Adrenal gland (tissue), 19 donors: ENCODE measurements at places on chromosomes 1 and 21. TPM values are rescaled to one million over a fixed set of nuclear protein-coding genes. Genes with fewer than 3 reads are reported as not detected.
A peak's percentile ranks its signal among the peaks of the same experiment; 100 is the strongest.

- no peak for DNase-seq
Measured at GRCh38 chr1:113211467-113211866, 138.5 kb downstream of the LRIG2 start.

GRCh38 chr1:55480029-55480795 is 265.0 kb upstream of the USP24 start:
- no peak for DNase-seq

PADI2 gene
- 0.28 TPM for total RNA-seq

GRCh38 chr1:1430992-1431844 is 4.3 kb upstream of the VWA1 start:
- no peak for DNase-seq

- no peak for DNase-seq
Measured at GRCh38 chr1:111488669-111489068, 14.8 kb downstream of the ADORA3 start.

DNA sequence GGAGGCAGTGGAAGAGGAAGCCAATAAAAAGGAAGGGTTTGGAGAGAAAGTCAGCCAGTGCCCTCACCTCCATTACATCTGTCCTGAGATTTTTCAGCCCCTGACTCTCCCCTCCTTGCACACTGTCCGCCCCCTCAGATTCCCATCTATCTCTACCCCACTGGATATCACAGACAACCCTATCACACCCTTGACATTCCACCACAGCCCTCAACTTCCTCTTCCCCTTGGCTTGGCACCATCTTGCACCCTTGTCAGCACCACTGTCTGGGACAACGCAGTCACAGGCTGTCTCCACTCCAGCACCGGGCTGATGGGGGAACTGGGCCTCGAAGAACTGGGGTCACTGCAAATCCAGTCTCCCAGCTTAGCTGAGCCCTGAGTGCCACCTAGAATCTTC is 14.2 kb upstream of the PLEKHA6 start:
- DNase-seq = no peak

DNA sequence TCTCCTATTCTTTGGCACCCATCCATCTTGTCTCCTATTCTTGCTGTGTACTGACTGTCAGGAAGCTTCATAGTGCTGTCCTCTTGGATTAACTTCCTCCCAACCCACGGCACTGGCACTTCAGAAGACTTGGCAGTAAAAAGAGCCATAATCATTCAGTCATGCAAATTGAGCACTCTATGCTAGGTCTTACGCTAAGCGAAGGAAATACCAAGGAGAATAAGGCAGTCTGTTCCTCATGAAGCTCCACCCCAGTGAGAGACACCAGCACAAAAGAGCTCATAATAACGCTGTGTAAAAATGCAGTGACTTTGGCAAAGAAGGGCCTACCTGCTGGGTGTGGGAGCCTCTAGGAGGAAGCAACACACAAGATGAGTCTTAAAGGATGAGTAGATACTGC is 67.1 kb downstream of the GFI1 start:
- no peak for DNase-seq

- DNase-seq = peak; percentile 37
Measured at GRCh38 chr1:7281821-7282220, 489.3 kb upstream of the VAMP3 start.

- DNase-seq = no peak
Measured at GRCh38 chr21:25624511-25624910, 14.5 kb upstream of the JAM2 start.

DNA sequence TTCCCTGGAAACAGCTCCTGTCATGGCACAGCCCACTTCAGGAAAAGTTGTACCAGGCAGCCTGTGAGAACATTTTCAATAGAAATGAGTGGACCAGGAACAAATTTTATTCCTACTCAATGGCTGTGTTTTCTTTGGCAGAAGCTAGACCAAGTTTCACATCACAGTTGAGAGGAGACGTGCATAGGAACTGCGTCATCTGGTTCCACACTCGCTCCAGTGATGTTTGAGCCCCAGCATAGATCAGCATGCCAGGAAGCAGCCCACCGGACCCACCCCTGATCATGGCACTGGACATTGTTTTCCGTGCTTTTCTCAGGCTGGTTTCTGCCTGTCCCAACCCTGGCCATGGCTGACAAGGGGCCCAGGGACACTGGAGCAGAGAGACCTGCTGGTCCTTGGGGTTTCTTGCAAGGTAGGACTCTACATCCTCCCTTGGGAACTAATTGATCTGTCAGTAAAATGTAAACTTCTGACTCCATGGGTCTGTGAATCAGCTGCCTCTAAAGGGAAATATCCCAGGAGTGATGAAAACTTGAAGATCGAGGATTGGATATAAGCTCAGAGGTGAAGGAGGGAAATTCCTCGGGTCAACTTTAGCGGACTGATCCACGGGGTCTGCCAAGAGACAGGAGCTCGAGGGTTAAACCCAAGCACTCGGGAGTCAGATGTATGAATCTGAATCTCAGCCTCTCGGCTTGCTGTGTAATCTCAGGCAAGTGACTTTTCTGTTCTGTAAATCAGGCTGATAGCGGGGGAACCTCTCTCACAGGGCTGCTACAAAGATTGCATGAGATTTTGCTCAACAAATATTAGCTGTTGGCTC is 35.7 kb downstream of the NEK2 start:
- no peak for DNase-seq

DNA sequence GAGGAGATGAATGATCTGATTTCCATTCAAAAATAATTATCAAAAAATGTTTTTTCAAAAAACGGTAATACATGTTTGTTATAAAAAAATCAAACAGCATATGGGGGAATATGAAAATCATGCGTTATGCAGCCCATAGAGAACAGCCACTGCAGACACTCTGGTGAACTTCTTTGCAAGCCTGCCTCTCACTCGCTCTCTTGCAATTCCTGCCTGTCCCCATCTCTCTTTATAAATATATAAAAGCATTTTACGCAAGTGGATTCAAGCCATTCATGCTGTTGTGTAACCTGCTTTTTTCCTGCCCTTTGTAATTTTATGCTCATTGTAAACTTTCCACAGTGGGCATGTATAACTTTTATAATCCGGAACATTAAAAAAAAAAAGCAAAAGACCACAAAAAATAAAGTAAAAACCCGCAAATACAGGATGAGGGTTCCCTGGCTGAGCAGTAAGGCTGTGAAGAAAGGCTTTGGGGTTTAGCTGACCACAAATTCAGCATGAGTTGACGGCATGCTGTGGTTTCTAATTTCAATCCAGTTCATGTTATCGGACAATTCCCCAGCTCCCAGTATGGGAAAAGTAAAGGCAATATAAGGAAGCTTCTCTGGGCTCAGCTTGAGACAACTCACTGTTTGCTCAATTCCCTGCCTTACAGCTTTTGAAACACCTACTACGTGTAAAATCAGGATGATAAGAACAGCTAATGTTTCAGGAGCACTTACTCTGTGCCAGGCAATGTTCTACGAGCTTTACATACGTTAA is 52.8 kb upstream of the ZBTB40 start:
- no peak for DNase-seq

DNA sequence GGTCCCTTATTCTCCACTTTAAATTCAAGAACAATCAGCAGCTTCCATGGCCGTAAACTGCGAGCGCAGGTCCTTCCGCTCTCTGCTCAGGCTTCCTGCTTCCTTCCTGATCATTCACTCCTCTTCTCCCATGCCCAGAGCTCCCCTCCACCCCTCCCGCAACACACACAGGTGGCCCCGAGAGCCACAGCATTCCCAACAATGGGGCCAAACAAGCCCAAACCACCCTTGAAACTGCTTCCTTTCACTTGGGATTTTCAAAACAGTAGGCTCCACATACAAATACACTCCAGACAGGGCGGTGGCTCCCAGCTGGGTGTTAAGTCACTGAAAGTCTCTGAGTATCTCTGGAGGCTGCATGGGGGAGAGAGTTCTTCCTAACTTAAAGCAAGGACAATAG is 11.4 kb downstream of the FAM89A start:
- DNase-seq = no peak

ANKRD35 gene
- 1.3 TPM for total RNA-seq

CDC20 gene
- 12.8 TPM for total RNA-seq

PLA2G2C gene
- total RNA-seq = 0.13 TPM

DNA sequence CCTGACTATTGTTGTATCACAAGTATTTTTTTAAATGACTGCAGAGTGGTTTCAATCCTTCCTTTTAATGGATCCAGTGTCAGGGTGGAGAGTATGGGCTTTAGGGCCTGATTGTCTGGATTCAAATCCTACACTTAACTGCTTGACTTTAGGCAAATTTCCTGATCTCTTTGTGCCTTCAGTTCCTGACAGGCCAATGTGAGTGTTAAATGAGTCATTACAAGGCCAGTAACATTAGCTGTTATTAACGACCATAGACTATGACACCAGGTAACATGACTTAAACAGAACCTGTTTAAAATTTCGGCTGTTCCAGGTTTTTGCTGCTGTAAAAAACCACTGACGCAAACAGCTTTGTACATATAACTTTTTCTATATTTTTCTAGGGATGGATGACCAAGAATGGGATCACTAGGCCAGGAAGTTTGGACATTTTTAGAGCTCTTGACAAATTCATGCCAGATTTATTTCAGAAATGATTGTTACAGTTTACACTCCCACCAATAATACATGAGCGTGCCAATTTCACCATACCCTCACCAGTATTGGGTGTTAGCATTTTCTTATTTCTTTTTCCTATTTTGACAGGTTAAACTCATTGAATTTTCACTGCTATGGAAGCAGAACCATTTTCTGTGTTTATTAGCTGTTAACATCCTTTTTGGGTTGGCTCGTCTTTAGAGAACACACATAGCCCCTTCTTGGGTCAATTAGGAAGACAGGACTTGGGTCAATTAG is 11.3 kb downstream of the ZNF362 start:
- no peak for DNase-seq

GRCh38 chr1:169891539-169891885 is 2.2 kb downstream of the SCYL3 start:
- no peak for DNase-seq

COL8A2 gene
- 0.74 TPM for total RNA-seq

COL24A1 gene
- total RNA-seq = not detected

RGS16 gene
- total RNA-seq = 0.36 TPM

GRCh38 chr21:37373539-37373938 is 7.0 kb downstream of the DYRK1A start:
- no peak for DNase-seq

DNA sequence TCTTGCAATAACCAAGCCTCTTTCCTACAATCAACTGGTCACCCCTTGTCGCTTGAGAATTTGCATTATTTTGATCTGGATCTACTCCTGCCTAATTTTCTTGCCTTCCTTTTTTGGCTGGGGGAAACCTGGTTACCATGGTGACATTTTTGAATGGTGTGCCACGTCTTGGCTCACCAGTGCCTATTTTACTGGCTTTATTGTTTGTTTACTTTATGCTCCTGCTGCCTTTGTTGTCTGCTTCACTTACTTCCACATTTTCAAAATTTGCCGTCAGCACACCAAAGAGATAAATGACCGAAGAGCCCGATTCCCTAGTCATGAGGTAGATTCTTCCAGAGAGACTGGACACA is 743 bp downstream of the GPR52 start:
- DNase-seq = no peak

GRCh38 chr1:219582865-219583264 is 30.0 kb downstream of the ZC3H11B start:
- no peak for DNase-seq

ATP1A4 gene
- 0.46 TPM for total RNA-seq

GRCh38 chr1:23741609-23742008 is 1.7 kb upstream of the ELOA start:
- no peak for DNase-seq

GFI1 gene
- total RNA-seq = 0.14 TPM

DNA sequence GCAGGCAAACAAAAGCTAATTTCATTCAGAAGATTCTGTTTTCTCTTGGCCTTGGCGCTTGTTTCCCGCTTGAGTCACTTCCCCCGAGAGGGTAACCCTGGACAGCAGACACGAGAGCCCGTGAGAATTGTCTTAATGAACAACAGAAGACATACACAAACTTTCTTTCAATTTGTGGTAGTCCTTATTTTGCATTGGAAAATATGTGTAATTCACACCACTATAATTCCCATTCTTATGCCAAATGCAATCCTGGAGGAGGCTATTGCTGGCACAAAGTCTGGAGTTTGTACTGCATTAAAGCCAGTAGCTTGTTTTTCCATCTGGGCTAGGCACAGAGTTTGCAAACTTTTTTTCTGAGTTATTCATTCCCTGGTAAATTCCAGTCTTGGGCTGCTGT is 109.8 kb upstream of the IVNS1ABP start:
- peak; percentile 70 for DNase-seq

- DNase-seq = no peak
Measured at GRCh38 chr1:233189526-233189925, 106.0 kb downstream of the PCNX2 start.

SEC16B gene
- 2.6 TPM for total RNA-seq

- no peak for DNase-seq
Measured at GRCh38 chr1:54325284-54325683, 80.9 kb downstream of the SSBP3 start.

NBPF3 gene
- 15.5 TPM for total RNA-seq

EGLN1 gene
- total RNA-seq = 50.8 TPM

DNA sequence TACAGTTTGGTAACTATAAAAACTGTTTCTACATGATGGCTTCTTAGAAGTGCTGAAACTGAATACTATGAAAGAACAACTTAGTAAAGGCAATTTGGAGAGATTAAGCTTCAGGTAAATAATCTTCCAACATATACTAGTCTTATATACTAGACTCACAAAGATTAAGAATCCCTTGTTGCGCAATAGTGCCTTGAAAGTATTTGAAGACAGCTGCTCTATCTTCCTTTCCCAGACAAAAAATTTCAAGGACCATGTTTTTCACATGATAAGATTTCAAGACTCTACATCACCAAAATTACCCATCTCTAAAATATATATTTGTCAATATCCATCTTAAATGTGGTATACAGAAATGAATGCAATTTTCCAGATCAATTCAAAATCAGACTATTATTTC is 37.7 kb upstream of the ASPM start:
- no peak for DNase-seq

FLG2 gene
- not detected for total RNA-seq

- DNase-seq = no peak
Measured at GRCh38 chr1:147735423-147735822, 25.0 kb downstream of the GJA5 start.

- no peak for DNase-seq
Measured at GRCh38 chr1:31308036-31308435, 11.2 kb downstream of the ZCCHC17 start.

GRCh38 chr1:113930499-113931161 is 1.5 kb downstream of the HIPK1 start:
- DNase-seq = no peak

GBP4 gene
- 8.3 TPM for total RNA-seq

DNA sequence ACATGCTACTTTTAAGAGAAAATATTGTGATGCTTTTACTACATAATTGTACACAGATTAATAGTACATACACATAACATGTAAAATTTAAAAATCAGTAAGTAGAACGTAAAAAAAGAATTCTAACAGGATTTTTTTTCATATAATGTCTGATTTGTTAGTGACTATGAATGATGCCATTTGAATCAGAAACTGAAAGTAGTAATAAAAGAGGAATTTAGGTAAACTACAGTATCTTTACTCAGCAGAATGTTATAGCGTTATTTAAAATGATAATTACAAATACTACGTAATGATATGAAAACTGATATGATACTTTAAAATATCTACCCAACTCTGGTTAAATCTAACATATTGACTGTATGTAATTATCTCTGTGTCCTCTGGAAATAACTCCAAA is 116.1 kb downstream of the DENND1B start:
- DNase-seq = no peak

GRCh38 chr1:163060343-163061007 is 8.7 kb upstream of the RGS4 start:
- no peak for DNase-seq

GRCh38 chr1:216847397-216848036 is 124.3 kb upstream of the ESRRG start:
- DNase-seq = no peak

PLEKHN1 gene
- 3.6 TPM for total RNA-seq
